Lower leg skin (tissue), 4 donors: ENCODE measurements at places on chromosomes 12 and 14. TPM values are rescaled to one million over a fixed set of nuclear protein-coding genes. Genes with fewer than 3 reads are reported as not detected.

GRCh38 chr14:32998433-32998832 lies 59.8 kb downstream of the NPAS3 start:
- no peak for DNase-seq

DNA sequence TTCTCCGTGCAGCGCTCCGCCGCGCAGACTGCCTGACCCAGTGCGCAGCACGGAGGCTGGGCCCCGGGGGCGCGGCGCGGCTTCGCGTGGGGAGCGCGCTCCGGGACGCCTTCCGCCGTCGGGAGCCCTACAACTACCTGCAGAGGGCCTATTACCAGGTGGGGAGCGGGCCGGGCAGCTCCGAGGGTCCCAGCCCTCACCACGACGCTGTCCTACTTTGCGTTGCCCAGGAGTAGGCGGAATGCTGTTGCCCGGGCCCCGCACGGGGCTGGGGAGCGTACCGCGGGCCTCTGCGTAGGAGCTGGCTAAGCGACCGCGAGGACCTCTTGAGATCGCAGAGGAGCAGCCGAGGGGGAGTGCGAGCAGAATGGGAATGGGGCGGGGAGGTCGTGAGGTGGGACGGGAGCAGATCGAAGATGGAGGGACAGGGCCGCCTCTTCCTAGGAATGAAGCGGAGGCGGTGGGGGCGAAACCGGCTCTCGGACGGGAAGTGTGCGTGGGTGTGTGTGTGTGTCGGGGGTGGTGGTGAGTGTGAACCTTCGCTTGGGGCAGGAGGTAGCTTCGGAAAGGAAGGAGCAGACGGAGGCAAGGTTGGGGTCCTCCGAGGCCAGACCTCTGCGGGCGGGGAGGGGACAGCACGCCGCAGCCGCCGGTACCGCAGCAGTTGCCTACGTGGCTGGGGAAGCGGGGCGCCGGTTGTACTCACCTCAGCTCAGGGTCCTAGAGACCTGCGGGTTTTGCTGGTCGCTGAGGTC lies 751 bp downstream of the P3H3 start:
- no peak for DNase-seq

DNA sequence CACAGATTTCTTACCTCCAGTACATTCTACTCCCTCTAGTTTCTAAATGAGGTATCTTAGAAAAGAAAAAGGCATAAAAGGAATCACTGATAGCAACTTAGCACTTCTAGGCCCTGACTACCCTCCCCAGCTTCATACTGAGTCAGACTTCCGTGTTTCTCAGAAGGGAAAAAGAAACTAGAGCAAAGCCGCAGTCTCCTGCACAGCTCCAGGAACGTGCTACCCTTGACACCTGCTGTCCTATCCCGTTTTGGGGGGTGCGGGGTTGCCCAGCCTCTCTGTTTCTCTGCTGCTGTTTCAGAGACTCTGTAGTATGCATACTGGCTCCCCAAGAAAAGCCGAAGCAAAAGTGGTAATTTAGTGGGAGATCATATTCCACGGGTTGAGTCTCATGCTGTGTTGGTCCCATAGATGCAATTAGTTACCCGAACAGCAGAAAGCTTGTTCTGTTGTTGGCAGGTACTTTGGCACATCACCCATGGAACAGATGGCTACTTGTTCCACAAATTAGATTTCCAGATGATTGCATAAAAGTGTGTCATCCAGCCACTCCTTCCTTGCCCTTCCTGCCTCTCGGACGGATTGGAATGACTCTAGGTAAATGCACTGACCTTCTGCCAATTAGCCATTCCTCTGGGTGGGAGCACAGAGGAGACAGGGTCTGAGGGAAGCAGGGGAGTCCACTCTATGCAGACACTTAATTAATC lies 438.1 kb downstream of the FUT8 start:
- peak; percentile 71 for DNase-seq

DNA sequence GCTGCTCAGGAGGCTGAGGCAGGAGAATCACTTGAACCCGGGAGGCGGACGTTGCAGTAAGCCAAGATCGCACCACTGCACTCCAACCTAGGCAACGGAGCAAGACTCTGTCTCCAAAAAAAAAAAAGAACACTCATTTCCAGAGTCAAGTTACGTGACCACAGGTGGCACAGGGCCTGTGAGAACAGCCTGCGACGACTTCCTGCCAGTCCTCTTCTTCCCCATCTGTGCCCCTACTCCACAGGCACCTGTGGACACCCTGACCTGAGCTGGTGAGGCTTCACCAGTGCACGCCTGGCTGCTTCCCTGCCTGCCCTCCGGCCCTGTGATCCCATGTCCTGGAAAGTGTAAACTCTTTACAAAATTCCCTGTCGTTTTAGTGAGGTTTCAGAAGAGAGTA lies 77.7 kb downstream of the PPP2R5C start:
- DNase-seq: no peak

GRCh38 chr14:102192840-102193502 lies 53.3 kb downstream of the WDR20 start:
- DNase-seq: no peak

The GZMH gene
- total RNA-seq: not detected

The LHX5 gene
- not detected for total RNA-seq

The HDAC7 gene
- 67.3 TPM for total RNA-seq

The ACSS3 gene
- total RNA-seq: 6.5 TPM

The DIO2 gene
- 6.0 TPM for total RNA-seq

The CCDC184 gene
- total RNA-seq: 0.22 TPM

The LGR5 gene
- total RNA-seq: 1.4 TPM

DNA sequence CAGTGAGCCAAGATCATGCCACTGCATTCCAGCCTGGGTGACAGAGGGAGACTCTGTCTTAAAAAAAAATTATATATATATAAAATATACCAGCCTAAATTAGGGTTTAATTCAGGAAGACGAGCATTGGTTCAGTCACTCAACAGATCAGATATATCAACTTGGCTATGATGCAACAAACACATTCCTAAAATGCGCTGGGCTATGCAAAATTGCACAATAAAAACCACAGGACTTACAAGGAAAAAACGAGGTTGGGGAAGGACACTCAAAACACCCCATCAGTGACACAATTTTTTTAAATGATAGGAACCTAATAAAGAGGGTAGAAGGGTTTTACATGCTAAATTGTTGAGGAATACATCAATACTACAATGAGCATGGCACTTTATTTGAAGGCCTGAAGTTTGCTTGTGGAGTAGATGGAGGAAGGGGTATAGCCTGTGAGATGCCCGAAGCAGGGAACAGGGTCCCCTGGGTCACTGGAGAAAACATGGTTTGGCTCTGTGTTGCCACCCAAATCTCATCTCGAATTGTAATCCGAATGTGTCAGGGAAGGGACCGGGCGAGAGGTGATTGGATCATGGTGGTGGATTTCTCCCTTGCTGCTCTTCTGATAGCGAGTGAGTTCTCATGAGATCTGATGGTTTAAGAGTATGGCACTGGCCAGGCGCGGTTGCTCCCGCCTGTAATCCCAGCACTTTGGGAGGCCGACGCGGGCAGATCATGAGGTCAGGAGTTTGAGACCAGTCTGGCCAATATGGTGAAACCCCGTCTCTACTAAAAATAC lies 71.2 kb downstream of the TNFAIP2 start:
- peak; percentile 68 for DNase-seq

GRCh38 chr14:100788517-100788916 lies 37.4 kb upstream of the MEG3 start:
- no peak for DNase-seq

DNA sequence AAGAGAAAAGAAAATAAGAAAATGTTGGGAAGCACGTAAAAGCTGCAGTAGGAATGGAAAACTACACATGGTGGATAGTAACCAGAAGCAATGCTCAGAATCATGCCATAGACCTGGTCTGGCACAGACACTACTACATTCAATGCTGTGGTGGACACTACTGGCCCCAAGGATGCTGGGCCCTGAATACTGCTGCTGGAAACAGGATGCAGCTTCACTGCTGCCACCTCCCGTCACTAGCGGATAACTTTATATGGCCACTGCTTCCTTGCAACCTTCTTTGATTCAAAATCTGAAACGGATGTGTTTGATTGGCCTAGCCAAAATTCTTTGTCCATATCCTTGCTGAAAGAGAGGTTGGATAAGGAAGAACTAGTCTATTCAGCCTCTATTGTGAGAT lies 30.7 kb downstream of the ADCY6 start:
- DNase-seq: no peak

DNA sequence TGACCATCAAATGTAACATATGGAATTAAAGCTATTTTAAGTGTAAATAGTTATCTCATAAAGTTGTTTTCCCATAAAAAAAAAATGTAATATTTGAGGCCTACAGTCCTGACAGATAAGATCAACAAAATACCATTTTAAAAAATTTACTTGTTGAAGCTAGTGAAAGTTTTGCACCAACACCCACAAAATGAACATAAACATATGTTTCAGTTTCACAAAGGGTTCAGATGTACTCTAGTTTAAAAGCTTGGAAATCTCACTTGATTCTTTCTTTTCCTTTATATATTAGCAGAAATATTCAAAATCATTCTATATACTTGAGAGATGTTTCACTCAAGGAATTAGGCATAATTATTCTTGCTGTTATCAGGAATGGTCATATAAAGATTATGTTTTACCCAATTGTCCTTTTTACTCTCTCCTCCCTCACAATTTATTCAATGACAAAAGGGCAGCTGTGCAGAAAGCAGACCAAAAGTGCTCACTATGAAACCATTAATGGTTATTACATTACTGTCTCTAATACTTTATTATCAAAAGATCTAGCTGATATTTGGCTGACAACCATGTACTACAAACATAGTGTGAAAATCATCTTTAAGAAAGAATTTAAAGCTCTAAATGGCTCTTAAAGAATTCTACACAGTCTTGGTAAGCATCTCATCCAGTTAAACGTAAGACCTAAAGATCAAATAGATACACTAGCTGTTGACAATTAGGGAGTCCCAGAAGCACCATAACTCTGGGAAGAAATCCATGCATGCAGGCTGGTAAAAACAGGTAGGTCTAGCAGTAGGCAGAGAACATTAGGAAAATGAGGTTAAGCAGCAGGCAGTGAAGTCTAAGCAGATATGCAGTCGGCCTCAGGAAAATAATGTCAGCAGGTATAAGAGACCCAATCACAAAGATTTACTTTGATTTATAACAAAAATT lies 28.8 kb downstream of the KIF21A start:
- DNase-seq: no peak

DNA sequence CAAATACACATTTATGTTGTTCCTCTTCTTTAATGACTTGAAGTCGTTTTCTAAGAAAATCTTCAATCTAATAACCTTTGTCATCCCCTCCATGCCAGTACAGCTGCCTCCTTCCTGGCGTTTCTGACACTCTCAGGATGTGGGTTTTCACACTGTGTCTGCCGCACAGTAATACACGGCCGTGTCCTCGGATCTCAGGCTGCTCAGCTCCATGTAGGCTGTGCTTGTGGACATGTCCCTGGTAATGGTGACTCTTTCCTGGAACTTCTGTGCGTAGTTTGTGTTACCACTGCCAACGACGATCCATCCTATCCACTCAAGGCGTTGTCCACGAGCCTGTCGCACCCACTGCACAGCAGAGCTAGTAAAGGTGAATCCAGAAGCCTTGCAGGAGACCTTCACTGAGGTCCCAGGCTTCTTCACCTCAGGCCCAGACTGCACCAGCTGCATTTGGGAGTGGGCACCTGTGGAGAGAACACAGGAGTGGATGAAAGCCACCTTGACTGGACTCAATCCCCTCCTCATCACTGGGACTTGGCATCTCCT lies 1095.9 kb downstream of the TMEM121 start:
- no peak for DNase-seq

DNA sequence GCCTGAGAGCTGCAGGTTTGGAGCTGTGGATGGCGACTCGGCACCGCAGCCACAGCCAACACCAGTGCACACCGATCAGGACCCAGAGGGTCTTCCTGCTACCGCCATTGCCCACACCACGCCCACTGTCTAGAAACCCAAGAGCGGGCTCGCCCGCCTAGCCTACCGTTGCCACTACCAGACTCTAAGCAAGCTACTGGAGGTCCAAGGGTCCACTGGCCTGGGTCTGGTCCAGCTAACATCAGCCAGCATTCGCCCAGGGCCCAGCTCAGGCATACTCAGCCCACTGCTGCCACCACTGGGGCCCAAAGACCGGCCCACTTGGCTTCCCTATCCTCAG lies 30.5 kb upstream of the MON2 start:
- no peak for DNase-seq

The POTEM gene
- total RNA-seq: not detected

- peak; percentile 1 for DNase-seq
These were observed 2.6 kb downstream of the IFI27L2 start for GRCh38 chr14:94126800-94127199.

DNA sequence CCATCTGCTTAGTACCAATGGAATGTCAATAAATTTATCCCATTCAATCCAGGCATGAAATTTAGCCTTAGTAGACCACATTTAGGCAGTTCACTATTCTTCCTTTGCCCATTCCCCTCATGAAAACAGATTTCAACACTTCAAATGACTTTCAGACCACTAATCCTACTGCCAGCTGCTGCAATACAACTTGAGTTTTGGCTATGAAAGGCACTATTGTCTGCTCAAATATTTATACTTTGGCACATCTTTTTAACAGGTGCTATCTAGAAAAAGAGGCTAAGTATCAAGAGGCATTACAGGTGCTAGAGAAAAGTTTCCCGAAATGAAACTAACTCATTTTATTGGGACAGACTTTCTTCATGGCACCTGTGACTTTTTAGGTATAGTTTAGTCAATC lies 499.8 kb downstream of the C12orf50 start:
- no peak for DNase-seq

The NANOG gene
- total RNA-seq: 0.06 TPM

The SLC39A5 gene
- not detected for total RNA-seq

DNA sequence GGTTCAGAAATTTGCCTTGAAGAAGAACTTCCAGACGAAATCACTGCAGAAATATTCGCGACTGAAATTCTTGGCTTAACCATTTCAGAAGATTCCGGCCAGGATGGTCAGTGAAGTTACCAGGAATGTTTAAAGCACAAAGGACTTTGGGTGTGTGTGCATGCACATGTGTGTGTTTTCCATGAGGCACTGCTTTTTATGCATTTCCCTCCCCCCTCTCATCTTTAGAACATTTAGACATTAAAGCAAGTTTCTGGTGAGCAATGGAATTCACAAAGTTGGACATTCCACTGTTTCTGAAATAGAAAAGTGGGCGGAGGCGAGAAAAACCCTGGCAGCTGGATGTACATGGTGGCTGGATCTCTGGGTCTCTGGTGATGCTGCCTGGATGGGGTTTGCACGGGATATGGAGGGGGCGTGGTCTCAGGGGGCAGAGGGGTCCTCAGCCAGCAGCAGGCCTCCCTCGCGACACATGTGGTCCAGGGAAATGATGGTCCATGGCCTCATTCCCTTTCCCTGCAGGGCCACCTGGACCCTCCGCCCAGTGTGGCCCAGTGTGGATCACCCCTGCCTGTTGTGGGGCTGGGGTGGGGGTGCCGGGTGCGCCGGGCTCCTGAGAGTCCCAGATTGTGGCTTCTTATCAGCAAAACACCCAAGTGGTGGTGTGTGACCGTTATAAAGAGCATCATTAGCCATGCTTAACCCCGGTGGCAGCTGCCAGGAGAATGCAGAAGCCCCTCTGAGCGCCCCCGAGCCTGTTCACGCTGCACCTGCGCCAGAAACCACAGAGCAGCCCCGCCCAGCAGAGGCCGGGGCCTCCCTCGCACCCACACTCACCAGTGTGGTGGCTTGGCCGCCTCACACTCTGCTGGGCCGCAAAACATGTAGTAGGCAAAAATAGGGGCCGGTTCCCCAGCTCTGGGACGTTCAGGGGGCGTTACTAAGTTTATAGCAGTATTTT lies 17.8 kb upstream of the BCL7A start:
- no peak for DNase-seq

GRCh38 chr12:82099216-82099615 lies 259.0 kb downstream of the CCDC59 start:
- no peak for DNase-seq
